ENCODE measurements at places on chromosomes 11 and 22.

GRCh38 chr11:106473089-106473722, 395.7 kb downstream of the AASDHPPT start:
- peak; percentile 39 for DNase-seq

DNA sequence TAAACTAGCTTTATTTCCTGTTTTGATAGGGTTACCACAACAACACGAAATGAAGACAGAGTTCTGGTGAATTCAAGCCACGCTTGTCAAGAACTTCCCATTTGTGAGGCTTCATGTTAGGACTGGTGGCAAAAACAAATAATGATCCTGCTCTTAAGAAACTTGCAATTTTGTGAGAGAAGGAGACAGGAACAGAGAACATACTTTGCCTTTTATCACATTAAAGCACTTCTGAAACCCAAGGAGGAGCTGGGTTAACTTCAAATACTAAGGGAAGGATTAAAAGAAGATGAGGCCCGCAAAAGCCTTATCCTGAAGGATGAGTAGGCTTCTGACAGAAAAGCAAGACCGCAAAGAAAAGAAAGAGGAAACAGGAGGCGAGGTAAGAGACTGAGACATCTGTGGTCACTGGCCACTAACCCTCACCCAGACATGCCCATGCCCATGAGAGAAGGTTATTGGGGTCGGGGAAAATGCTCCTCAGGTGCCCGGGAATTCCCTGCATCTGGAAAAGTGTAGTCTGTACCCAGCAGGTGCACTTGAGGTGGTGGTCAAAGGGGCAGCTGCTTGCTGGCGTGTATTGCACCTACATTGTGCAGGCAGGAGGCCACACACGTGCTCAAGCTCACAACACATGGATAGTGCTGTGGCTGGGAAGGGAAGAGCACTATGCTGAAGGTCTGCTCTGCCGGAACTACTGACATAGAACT, 50.5 kb downstream of the MAPK1 start:
- DNase-seq = peak; percentile 70

DNA sequence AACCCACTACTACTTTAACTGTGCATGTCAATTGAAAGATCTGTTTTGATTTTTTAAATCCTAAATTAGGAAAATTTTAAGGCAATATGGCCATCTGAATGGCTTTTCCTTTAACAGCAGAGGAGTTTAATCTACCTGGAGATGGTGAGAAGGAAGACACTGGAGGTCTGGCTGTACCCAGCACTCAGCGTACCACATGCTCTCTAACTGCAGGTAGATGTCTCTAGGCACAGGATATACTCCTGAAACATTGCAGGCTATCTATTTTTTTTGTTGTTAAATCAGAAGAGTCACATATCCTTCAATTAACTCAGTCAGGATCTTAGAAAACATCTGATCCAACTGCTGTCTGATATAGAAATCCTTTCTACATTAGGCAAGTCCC, 17.3 kb upstream of the CASTOR1 start:
- DNase-seq = no peak

GRCh38 chr11:11968511-11969280, 39.7 kb downstream of the DKK3 start:
- DNase-seq = no peak

- no peak for DNase-seq
Observed at GRCh38 chr11:2561696-2562581, 117.1 kb downstream of the KCNQ1 start.

DNA sequence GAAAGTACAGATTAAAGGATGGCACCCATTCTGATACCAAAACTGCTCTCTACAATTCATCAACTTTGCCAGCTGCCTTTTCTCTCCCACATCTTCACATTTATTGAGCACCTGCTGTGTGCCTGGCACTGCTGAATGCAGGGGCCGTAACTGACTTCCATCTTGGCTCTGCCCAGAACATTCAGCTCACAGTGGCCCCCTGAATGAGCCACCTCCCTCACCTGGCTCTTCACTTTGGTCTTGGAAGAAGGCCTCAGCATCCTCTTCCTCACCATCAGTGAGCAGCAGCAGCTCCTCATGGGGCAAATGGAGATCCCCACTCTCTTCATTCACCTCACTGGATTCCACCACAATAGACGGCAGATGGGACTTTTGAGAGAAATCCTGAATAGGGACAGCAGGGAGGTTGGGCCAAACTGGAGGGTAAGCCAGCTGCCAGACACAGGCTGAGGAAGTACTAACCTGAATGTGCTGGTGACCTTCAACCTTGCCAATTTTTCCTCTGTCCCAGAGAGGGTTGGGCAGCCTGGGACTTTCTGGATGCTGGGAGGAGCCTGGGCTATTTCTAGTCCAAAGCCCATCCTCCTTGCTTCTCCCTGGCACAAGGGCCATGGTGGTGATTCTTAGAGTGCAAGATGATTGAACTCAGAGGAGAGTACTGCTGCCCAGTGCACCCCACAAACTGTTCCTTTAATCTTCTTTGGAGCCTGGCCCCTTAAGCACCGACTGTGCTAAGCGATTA, 1.9 kb upstream of the UQCC3 start:
- DNase-seq = peak; percentile 61

GRCh38 chr11:73396251-73396930, 20.2 kb downstream of the RELT start:
- no peak for DNase-seq

GRCh38 chr11:118956847-118957469, 860 bp downstream of the UPK2 start:
- no peak for DNase-seq

- DNase-seq = no peak
Observed at GRCh38 chr22:25110596-25110845, 89.1 kb upstream of the CRYBB3 start.

DNA sequence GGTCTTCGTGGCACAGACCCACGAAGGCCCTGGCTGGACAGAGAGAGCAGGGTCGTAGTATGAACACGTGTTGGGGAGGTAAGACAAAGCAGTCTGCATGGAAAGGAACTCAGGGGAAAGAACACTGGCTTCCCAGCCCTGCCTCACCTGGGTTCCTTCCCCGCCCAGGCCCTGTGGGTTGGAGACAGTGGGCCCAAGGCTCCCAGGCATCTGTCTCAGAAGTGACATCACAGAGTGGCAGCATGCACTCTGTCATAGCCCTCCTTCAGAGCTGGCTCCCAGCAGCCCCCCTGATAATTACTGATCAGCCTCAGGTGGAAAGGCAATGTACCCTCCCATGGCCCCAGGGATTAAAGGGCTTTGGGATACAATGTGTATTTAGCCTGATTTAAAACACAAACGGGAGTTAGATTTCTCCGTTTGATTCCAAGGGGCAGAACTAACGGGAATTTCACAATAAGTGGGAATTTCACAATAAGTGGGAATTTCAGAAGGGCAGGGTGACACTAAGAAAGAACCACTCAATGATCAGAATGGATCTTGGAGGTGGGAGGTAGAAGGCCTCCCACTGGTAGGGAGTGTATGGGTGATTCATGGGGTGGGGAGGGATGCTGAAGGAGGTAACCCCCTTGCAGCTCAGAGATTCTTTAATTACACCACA, 65.1 kb downstream of the SLC22A12 start:
- DNase-seq = no peak
